ENCODE measurements at places on chromosomes 2 and 18.

- no peak for DNase-seq
These were observed 548.8 kb upstream of the NRP2 start for GRCh38 chr2:205133544-205133943.

DNA sequence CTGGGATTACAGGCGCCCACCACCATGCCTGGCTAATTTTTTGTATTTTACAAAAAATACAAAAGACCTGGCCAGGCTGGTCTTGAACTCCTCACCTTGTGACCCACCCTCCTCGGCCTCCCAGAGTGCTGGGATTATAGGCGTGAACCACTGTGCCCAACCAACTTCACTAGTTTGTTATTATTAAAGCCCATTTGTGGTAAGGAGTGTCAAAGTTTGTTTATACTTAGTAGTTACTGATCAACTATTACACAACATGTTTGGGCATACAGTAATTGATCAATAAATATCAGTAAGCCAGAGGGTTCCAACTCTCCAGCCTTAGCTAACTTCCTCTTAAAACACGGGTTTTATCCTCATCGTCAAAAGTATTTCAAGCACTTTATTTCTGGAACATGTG, 67.5 kb upstream of the ZNG1B start:
- peak; percentile 69 for DNase-seq

GRCh38 chr2:127421871-127422558, 3.8 kb downstream of the PROC start:
- DNase-seq, result no peak

GRCh38 chr18:54255141-54255540, 14.2 kb upstream of the POLI start:
- DNase-seq, result no peak

DNA sequence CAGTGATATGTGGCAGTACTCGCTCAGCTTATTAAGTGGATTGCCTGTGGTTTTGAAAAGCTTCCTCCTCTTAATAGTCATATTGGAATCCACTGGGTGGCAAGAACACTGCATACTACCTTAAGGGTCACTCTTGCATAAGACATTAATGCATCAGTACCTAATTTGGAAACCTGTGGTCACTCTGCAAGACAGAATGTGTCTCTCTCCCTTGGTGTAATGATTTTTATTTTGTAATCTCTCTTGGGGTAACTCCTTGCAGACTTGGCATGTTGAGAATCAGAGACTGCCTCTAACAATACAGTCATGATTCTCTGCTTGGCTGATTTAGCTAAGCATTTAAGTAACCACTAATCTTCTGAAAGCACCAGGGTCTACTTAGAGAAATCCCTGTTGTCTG, 33.0 kb upstream of the IER3IP1 start:
- no peak for DNase-seq

- DNase-seq, result no peak
These were observed 90.3 kb downstream of the LPIN1 start for GRCh38 chr2:11836647-11837219.

DNA sequence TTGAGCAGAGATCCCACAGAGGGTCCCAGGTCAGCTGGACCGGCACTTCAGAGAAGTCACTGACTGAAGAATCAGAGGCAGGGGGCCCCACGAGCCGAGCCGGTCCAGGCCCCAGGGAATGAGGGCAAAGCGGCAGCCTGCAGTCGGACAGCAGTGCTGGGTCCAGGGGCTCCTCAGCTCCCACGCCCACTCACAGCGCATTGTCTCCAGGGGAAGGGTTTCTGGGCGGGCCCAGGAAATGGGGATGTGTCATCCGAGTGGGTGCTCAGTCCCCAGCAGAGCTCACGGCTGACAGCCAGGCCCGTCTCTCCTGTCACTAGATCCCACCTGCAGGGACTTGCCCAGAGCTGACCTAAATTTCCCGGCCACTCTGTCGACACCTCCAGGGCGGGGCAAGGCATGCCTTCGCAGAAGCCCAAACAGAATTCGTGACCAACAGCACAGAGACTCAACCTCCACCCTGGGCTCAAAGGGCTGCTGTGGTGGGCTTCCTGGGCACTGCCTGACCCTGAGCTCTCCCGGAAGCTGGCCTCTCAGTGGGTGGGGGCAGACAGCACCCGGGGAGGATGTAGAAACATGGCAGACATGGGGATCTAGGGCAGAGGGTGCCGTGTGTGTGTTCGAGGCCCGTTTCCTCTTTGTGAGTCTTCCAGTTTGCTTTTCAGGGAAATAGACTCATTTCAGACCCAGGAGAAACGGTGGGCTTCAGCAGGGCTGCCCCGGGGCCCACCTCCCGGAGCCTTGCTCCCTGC, 42.1 kb upstream of the TAF1B start:
- no peak for DNase-seq

DNA sequence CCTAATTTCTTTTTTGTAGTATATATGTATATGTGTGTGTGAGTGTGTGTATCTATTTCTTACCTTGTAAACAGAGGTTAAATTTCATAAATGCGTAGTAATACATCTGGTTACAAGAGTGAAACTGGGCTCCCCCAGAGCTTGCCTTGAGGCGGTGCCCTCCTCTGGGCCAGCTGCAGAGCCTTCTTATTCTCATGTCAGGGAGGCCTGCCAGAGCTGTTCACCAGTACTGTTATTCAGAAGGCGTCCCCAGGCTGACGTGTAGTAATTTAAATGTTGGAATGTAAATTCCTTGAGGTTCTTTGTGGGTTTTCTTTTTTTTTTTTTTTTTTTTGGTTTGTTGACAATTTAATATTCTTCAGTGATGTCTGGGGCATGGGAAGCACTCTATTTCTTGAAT, 11.2 kb downstream of the COPS8 start:
- no peak for DNase-seq

DNA sequence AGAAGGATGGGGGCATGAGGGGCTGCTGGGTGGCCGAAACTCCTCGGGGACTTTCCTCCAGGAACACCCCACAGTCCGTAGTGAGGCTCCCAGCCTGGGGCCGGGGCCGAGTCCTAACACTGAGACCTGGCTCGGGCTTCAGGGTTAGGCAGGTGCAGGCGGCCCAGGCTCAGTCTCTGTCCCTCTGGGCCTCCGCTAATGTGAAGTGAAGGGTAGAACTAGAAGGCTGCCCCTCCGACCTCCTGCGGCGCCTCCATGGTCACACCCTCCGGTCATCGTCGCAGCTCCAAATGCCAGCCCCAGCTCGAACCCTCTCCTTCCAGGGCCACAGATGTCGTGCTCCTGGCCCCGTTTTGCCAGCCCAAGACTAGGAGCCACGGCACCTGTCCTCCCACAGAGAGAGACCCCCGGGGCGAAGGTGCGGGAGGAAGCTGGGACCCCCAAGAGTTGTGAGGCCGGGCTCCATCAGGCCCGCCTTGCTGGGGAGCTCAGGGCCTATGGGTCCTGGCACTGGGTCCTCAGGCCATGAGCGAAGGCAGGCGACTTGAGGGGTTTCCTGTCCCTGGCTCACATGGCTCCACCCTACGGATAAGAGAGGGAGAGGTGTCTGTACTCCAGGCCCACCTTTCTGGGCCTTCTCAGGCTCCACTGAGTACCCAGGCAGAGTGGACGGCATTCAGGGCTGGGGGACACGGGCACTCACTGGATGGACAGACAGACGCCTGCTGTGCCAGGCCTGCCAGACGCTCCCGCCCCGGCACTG, 797 bp downstream of the ANO7 start:
- DNase-seq, result no peak

GRCh38 chr18:13032173-13032572, 41.0 kb downstream of the CEP192 start:
- no peak for DNase-seq

DNA sequence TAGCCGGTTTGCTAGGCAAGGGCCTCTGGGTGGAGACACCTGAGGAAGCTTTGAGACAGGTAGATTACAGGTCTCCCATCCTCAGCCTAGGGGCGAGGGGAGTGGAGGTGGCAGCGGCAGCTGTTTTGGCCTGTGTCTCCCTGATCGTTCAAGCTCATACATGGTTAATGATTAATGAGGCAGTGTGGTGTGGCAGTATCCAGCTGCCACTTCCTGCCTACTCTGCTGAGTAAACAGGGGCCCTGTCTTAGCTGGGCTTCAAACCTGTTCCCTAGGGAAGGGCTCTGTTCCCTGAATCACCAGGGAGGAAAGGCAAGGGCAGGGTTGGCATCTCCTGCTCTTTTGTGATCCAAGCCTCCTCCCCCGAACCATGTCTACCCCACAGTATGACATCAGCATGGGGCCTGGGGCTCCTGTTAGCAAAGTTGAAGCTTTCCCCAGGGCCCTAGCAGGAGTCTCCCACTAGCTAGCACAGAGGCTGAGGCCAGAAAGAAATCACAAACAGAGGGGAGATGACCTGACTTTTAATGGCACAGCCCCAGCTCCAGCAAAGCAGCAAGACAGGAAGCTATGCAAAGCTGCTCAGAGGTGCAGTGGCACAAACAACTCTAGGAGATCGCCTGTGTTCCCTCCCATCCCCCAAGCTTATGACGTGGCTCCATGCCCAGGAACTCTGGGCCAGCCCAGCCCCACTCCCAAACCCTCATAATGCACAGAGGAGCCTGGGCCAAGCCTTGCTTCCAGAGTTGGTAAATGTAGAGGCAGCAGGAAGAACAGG, 3.7 kb upstream of the TUBA4B start:
- peak; percentile 83 for DNase-seq

DNA sequence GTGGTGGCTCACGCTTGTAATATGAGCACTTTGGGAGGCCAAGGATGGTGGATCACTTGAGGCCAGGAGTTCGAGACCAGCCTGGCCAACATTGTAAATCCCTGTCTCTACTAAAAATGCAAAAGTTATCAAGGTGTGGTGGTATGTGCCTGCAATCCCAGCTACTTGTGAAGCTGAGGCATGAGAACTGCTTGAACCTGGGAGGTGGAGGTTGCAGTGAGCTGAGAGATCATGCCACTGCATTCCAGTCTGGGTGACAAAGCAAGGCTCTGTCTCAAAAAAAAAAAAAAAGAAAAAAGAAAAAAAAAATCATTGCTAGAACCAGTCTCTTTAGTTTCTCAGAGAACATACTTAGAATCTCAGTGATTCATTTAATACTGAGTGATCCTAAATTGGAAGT, 217.1 kb downstream of the DYM start:
- no peak for DNase-seq

DNA sequence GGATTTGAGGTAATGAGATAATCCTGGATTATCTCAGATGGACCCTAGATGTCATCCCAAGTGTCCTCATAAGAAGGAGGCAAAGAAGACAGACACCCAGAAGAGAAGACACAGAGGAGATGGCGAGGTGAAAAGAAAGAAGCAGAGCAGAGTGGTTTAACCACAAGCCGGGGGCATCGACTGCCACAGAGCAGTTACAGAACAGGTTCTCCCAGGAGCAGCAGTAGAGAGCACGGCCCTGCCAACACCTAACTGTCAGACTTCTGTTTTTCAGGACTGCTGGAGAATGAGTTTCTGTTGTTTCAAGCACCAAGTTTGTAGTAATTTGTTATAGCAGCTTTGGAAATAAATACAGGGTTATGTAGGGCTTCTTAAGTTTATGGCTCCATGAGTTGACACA, 437.0 kb downstream of the THSD7B start:
- DNase-seq, result no peak

DNA sequence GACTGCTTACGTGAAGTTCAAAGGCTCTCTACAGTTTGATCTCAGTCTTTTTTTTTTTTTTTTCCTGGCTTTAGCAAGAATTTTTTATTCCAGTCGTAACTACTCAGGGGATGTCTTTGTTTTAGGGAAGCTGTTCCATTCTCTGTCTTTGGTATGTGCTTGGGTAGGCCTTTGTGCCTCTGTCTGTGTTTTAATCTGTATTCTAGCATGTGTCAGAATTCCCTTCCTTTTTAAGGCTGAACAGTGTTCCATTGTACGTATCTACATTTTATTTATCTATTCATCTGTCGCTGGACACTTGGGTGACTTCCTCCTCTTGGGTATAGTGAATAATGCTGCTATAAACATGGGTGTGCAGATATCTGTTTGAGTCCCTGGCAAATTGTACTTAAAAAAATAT, 42.6 kb downstream of the MYO1B start:
- DNase-seq, result no peak

DNA sequence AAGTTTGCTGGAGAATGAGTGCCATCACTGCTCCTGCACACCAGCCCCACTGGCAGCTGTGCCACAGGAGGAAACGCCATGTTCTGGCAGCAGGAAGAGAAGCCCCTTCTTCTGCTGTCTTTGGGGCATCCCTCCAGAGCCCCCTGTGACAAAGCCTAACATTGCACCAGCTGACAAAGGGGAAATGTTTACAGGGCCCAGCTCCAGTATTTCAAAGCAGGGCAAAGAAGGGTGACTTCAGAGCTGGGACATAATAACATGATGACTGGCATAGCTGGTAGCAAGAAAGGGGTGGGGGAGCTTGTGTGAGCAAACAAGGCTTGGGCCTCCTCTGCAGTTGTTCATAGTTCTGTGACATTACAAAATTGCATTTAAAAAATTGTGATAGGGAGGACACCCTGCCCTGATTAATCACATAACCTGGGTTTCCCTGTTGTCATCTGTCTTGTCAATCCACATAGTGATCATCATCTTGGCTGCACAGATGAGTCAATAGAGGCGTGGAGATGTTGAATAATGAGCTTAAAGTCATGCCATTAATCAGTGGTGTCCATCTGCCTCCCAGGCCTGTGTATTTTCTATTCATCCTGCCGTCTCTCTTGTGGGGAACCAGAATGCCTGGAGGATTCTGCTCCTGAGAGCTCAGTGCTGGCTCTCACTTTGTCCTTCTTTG, 29.1 kb upstream of the PDIA6 start:
- no peak for DNase-seq

GRCh38 chr18:39796393-39796792, 2158.6 kb upstream of the PIK3C3 start:
- no peak for DNase-seq

DNA sequence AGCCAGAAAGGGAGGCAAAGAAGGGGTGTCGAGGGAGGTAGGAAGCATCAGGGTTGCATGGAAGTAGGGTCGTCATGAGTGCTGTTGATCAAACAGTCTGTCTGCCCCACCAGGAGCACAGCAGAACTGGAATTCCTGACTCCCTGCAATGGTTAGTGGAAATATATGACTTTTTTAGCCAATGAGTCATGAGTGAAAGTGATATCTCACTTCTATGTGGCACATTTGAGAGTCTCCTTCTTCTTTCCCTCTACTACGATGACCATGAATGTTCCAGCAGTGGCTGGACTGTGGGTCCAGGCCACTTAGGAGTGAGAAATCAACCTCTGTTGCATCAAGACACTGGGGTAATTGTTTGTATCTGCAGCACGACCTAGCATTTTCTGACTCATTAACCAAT, 199.5 kb downstream of the TTC32 start:
- no peak for DNase-seq

- no peak for DNase-seq
These were observed 267.7 kb upstream of the SPRED2 start for GRCh38 chr2:65700004-65700651.

- no peak for DNase-seq
These were observed 256.6 kb downstream of the CYRIA start for GRCh38 chr2:16409006-16409390.

- no peak for DNase-seq
These were observed 455.7 kb upstream of the TCF4 start for GRCh38 chr18:56043641-56044061.
